GF-D8 (cell line): ENCODE measurements at places on chromosomes 3 and 15.

DNA sequence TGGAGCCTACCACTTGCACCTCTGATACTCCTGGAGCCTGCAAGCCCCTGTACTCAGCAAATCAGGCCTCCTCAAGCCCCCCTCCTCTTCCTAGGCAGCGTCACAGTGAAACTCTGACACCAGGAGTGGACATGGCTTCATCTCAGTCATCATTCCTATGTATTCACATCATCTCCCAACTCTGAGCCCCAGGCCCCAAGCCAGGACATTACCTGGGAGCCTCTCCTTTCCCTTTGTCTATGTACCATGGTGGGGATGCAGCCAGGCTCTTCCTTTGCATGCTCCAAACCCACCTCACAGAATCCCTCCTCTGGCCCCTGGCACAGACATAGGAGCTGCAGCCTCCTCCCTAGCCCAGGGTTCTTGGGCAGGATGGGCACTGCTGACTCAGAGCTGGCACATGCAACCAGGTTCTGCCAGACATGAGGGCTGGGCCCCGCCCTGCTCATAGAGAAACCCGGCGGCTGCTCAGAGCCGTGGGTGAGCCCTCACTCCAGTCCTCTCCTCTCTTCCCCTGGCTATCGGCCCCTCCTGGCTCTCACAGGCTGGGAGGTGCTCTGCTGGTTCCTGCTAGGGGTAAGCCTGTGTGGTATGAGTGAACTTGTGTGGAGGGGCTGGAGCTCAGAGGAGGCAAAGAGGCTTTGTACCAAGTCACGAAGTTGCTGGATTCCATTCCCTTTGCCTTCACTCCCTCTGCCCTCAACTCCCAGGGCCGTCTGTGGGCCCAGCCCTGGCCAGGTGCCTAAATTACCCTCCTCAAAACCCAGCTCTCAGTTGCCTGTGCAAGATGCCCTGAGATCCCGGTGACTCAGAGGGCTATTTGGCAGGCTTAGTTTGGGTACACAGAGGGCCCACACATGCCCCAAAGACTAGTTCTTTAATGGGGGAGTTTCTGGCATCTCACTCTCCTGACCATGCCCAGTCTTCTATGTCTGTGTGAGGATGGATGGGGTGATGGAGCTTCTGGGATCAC, 1.9 kb upstream of the PLCD1 start:
- DNase-seq = no peak

- no peak for DNase-seq
These were observed 296.4 kb downstream of the RBMS3 start for GRCh38 chr3:29577250-29577649.

GRCh38 chr3:166263460-166263859, 426.2 kb upstream of the BCHE start:
- DNase-seq = no peak

DNA sequence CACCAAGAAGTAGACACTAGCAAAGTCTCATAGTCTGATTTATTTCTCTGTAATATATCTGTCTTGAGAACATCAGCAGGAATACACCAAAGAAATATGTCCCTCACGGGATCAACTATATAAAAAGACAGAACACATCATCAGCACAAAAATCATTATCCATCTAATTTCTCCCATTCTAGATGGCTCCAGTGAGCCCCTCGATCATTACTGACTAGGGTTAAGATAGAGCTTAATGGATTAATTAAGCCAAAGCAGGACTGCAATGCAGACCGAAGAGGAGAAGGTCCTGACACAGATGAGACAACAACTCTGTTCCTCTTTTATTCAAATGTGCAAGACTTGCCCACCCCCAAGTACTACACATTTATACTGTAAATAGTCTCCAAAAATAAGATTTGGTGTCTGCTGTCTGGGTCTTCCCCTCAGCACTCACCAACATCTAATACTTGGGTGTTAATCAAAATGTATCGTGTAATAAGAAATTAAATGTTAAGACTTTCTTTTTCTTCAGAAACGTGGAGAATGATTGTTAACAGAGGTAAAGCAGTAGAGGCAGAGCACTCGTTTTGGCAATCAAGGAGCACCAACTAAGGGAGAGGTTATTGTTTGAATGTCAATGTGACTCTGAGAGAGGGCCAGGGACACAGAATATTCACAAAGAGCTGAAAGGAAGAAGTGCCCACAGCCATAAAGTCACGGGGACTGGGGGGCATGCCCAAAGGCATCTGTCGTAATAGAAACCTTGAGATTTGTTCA, 133.6 kb downstream of the TIGIT start:
- no peak for DNase-seq

DNA sequence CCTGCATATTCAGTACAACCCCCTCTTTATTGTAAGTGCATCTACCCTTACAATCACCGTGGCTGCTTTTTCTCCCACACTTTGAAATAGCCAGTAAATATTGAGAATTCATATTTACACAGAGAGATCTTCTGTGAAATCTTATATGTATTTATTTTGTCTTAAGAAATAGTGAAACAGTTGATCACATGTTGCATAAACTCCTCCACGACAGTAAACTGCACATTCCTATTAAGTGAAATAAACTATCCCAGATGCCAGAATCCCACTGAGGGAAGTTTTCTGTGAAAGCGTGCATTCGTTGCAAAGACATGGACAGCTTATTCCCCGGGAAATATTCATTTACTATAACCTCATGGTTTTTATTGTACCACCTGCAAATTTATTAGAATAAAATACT, 796.0 kb downstream of the ROBO2 start:
- no peak for DNase-seq

- no peak for DNase-seq
These were observed 31.3 kb upstream of the TMEM115 start for GRCh38 chr3:50390508-50391224.

- no peak for DNase-seq
These were observed 457.9 kb upstream of the ALCAM start for GRCh38 chr3:104908761-104909160.

DNA sequence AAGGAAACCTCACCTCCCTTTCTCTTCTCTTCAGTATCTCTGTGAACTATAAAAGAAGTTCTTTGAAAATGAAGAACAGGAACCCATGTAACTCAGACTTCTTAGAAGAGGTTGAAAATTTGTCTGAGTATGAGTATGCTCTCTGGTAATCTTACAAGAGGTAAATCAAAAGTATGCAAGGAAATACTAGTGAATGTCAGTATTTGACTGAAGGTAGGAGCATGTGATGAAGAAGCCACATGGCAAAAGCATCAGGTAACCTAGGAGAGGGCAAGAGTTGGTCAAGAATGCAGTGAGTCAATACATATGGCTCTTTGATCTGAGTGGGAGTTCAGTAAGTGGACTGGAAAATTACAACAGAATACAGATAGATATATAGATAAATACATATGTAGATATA, 133.0 kb upstream of the NECTIN3 start:
- DNase-seq = no peak

DNA sequence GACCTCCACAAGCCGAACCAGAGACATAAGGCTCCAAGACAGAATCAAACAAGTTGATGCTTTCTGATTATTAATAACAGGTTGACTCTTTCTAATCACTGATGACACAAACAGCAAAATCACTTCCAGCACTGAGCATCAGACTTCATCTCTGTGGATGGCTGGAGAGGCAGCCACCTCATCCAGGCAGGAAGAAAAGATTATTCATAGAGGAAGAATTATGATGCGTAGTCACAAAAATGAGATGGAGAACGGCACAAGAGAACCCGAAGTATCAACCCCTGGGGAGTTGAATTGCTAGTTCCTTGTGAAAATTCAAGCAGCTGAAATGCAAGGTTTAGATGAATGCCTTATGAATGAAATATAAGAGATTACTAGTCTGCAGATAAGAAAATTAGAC, 49.9 kb upstream of the LMCD1 start:
- DNase-seq = no peak

- no peak for DNase-seq
These were observed 236.8 kb downstream of the MEIS2 start for GRCh38 chr15:36863570-36863969.

- no peak for DNase-seq
These were observed 16.9 kb upstream of the IGSF10 start for GRCh38 chr3:151477591-151478334.

GRCh38 chr3:47010111-47010712, 30.7 kb downstream of the NBEAL2 start:
- DNase-seq = no peak

DNA sequence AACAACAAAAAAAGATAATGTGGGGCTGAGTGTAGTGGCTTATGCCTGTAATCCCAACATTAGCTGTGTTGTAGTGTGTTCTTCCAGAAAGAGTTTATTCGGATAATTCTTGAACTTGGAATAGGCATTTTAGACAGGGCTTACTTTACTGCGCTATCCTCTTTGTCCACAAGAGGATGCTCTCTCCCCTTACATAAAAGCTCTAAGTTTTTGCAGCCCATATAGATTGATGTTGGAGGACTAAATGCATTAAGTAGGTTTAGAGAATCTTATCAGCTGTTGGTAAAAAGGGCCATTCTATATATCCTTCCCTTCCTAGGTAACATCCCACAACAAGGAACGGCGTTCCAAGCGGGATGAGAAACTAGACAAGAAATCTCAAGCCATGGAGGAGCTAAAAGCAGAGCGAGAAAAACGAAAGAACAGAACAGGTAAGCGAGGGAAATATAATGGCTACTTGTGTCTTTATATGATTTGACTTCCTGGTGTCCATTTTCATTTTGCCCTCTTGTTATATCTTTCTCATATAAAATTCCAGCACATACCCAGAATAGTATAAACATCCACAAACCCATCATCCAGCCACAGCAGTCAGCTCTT, 27.8 kb upstream of the ITPKA start:
- DNase-seq = peak; percentile 3

GRCh38 chr15:59294574-59295260, 78.0 kb downstream of the MYO1E start:
- no peak for DNase-seq

DNA sequence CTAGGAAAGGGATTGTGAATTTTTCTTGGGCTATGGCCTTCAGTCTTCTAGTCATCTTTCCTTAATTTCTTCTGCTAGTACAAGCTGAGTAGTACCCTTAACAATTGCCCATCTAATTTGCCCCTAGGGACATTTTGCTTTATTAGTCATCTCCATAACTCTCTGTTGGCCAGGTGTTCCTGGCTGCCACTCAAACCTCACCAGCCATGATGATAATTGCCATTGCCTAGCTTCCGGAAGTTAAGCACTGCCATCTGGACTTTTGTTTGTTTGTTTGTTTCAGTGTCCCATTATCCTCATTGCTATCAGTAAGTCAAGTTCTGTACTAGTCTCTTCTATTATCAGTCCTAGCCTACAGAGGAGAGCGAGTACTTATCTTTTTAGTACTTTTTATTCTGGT, 36.6 kb upstream of the UBL7 start:
- DNase-seq = no peak

DNA sequence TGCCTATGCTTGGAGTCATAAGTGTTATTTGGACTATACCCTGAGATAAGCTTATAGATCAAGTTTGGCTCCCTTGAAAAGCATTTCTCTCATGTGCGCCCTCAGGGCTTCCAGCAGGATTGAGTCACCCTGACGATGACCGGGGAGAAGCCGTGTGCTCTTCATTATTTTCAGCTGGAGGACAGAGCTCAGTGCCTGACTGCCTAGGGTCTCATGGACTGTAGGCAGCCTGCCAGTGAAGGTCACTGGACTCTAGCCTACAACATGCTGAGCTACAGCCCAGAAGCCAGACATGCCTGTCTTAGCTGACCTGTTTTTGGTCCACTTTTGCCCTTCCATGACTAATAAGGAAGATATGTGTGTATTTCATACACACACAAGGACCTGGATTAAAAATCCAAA, 31.6 kb upstream of the NUDT16 start:
- no peak for DNase-seq

GRCh38 chr15:58521293-58521991, 89.7 kb downstream of the LIPC start:
- DNase-seq = peak; percentile 98
